ENCODE measurements at places on chromosomes 1 and 21.

DNA sequence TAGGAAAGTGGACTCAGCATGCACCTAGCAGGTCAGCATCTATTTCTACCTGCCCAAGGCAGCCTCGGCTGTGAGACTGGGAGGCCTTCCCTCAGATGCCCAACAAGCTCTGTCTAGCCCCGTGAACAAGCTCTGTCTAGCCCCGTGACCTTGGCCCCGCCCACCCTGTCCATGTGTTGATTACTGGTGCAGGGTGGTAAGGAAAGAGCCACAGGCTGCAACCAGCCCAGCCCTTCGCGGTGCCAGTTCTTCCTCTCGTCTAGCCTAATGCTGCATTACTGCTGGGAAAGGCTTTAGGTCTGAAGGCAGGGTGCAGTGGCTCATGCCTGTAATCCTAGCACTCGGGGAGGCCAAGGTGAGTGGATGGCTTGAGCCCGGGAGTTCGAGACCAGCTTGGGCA is 2.2 kb downstream of the GPR153 start:
- DNase-seq, result no peak

DNA sequence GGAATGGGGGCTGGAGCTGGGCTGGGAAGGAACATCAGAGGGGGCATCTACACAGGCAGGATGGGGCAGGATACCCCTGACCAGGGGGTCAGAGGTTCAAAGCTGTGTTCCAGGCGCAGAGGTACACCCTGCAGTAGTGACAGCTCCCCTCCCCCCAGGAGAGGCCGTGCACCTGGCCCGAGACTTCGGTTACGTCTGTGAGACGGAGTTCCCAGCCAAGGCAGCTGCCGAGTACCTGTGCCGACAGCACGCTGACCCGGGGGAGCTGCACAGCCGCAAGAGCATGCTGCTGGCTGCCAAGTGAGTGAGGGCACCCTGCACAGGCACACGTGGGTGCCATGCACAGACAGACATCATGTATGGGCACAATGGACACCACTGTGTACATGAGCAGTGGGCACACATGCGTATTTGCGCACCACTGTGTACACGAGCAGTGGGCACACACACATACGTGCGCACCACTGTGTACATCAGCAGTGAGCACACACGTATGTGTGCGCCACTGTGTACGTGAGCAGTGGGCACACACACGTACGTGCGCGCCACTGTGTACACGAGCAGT is 17.4 kb downstream of the TFAP2E start:
- no peak for DNase-seq

- no peak for DNase-seq
Measured at GRCh38 chr1:62263006-62263813, 56.0 kb downstream of the KANK4 start.

- DNase-seq, result no peak
Measured at GRCh38 chr1:34590211-34590623, 164.6 kb upstream of the GJB5 start.

DNA sequence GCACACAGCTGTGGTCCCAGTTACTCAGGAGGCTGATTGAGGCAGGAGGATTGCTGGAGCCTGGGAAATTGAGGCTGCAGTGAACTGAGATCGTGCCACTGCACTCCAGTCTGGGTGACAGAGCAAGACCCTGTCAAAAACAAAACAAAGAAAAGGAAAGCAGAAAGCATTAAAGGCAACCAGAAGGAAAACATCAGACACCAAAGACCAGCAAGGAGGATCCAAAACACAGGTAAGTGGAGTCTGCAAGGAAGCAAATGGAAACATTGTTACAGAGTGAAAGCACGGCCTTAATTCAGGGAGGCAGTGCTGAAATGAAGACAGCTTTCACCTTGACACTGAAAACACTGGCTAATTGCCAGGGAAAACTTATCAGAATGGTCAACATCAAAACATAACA is 40.8 kb downstream of the CFAP74 start:
- no peak for DNase-seq

DNA sequence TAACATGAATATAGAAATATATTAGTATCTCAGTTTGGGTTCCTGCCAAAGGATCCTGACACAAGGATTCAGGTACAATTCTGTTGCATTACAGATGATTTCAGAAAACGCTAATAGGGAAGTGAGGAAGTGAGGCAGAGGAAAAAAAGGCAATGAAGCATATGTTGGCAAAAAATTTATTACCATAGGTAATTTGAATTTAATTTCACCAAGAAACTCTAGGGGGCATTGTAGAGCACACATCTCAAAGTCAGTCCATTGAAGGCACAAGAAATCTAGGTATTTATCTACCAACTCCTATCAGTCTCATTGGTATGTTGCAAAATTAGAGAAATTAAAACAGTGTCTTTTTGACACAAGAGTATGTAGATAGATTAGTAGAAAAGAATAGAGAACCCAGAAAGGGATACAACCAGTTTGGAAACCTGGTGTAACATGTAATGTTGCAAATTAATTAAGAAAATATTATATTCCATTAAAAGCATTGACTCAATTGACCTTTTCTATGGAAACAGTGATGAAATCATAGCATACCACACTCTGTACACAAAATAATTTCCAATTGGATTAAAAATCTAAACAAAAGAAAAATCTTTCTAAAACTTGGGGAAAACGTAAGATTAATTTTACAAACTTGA is 104.9 kb upstream of the SNX7 start:
- no peak for DNase-seq

GRCh38 chr1:172719066-172719627 is 60.2 kb downstream of the FASLG start:
- no peak for DNase-seq

DNA sequence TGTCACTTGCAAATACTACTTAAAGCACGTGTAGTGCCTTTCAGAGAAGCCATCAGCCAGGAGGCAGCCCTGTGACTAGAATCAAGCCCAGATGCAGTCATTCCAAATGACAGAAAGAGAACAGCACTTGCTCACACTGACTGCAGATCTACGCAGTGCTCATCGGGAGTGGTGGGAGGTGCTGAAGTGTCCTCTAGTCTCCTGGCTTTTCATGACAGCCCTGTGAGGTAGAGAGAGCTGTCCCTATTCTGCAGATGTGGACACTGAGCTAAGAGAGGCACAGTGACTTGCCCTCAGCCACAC is 62.3 kb upstream of the EDN2 start:
- no peak for DNase-seq

- DNase-seq, result no peak
Measured at GRCh38 chr21:45338311-45339017, 50.8 kb upstream of the POFUT2 start.

DNA sequence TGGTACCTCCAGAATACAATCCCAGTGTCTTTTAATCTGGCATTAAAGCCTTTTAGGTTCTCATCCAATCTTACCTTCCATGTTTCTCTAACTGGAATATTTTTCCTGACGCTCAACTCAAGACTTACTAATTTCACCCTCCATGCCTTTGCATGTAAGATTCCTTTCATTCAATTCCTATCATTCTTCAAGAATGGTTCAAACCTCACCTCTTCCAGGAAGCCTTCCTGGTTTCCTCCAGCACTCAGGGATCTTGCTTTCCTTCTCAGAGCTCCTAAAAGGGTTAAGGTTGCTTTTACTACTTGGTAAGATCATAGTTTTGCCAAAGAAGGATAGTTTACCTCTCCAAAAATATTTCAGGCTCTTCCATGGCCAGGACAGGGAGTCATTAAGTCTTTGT is 91.2 kb upstream of the CACNA1E start:
- no peak for DNase-seq

All from activated CD4-positive, alpha-beta T cell treated with anti-CD3 and anti-CD28 coated beads, Interleukin-2, amount 50 U/mL, for 24 hours (primary cell).